CD4-positive, alpha-beta T cell treated with Interleukin-15 for 4 hours (primary cell): ENCODE measurements at places on chromosomes 6 and 20.

DNA sequence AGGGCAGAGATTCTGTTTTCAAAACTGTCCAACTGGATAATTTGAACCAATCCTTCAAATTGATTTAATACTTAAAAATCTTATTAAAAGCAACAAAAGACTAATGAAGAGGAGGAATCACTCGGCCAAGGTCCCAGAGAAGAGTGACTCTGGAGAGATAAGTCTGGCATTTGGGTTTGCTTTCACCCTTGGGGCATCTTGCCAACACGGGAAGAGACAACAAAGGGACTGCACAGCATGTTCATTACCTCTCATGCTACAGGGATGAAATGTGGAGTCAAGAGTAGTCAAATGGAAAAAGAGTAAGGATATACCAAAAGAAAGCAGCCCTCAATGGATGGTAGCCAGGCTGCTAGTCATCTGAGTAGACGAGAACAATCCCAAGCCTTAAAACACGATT lies 68.2 kb downstream of the KHDRBS2 start:
- no peak for DNase-seq

- no peak for DNase-seq
These were observed 280.9 kb downstream of the ZFAND3 start for GRCh38 chr6:38100380-38100779.

DNA sequence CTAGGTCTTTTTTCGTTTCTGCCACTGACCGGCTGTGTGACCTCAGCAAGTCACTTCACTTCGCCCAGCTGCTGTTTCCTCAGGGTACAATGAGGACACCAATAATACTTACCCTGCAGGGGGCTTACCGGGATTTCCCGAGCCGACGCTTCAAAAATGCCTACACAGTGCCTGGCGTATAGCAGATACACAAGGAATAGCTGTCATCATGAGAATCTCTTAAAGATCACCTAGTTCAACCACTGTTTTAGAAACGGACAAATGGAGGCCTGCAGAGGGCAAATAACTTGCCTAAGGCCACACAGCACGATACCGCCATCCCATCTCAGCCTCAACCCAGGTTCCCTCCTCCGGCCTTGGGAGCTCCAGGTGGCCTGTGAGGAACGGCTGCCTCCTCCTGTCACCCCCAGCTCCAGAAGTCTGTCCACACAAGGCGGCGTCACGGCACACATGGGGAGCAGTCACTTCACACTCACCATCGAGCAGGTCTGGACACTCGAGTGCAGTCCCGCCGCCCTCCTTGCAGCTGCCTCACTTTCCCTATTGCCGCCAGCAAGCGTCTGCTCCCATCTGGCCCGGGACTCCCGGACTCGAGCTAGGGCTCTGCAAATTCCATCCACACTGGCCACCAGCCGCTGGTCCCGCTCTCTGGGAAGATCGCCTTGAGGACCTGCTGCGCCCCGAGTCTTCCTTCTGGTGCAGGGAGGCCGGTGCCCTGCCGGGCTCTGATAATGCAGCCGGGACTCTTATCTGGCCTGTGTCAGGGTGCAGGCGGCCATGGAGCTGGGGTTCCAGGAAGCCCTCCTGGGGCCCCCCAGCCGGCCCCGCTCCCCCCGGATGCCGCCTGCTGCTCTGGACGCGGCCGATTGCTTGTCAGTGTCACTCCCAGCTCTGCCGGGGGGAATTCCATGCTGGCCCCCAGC lies at the start of gene RIPOR3:
Gene RIPOR3 (minus strand): TSS at position 893 of the 923 bp plus-strand sequence. CDS start 414 bp downstream, at position 479.
- no peak for DNase-seq

DNA sequence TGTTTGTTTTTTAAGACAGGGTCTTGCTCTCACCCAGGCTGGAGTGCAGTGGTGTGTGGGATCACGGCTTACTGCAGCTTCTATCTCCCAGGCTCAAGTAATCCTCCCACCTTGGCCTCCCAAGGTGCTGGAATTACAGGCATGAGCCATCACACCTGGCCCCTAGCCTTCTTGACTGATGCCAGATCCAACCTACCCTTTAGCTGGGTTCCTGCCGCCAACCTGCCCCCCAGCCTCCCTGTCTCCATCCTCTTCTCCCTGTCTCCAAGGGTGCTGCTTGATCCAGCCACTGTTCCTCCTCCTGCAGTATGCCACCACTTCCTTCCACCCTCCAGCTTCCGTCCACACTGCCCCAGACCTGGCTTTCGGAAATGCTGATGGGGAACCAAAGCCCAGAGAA lies 3.2 kb upstream of the C20orf144 start:
- DNase-seq: no peak

DNA sequence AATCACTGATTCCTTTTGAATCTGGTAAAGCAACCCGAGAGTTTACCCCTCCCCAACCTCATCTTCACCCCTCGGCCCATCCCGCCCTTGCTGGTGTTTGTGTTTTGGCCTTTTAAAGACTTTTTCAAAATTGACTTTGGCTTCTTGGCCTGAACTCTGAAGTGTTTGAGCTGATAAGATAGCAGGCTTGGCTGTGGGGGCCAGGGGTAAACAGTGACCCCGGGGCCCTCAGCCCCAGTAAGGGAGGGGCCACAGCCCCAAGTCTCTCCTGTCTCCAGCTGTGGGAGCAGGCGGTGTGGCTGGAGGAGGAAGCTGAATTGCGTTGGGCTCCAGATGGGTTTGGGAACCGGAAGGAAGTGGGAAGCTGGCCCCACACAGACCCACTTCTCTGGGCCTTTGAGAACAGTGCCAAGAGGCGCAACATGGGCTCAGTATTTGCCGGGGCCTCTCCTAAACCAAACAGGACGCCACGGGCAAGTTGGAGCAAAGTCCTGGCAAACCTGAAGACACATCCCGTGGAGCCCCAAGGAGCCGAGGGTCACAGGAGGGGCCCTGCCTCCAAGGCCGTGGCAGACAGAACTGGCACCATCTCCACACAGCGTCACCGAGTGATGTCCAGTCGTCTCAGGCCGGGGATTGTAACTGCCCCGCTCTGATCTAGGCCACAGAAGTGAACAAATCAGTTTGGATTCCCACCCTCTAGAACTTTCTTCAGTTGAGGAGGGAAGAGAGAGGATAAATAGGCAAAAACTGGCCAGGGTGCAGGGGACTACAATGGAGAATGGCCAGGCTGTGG lies 54.3 kb upstream of the PTPN1 start:
- DNase-seq: no peak

DNA sequence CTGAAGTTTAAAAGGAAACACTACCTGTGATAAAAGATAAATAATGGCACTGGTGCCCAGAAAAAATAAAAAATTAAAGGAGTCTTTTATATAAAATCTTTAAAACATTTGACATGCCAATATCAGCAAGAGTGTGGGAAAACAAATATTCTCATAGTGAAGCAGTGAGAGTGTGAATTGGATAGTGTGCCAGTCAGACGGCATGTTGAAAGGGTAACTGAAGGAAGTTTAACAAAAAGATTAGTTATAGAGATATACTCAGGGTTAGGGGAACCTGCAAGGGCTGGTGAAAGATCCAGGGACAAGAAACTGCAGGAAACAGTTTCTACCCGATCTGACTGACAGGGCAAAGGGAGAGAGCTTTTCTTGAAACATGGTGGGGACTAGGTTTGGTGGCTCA lies 22.2 kb upstream of the GMNN start:
- no peak for DNase-seq

DNA sequence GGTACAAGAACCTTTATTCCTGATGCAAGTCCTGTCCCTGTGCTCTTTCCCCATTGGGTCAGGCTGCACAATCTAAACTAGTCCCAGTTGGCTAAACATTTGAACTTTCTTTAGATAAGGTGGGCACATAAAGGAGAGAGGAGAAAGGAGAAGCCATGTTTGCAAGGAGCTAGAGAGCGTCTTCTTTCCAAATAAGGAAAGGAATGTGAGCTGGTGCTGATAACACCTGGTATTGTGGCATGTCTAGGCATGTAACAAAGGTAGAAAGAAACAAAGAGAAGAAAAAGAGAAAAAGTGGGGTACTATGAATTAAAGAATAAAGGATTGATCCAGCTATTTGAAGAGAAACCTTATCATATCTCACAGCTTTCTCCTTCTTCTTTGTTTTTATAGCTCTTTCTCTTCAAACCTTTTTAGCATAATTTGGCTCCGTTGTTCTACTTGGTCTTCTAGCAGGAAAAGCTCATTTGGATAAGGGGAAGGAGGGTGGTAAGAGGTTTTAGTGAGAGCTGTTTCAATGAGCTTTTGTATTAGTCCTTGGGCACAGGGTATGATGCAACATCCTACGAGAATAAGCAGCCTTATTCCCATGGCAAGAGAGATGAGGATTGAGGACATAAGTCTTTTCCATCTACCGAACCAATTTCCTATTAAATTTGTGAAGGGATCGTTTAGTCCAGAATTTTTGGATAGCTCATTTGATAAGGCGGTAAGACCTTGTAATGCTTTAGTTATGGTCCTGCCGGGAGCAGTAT lies 415.5 kb upstream of the MAN1A1 start:
- DNase-seq: no peak

DNA sequence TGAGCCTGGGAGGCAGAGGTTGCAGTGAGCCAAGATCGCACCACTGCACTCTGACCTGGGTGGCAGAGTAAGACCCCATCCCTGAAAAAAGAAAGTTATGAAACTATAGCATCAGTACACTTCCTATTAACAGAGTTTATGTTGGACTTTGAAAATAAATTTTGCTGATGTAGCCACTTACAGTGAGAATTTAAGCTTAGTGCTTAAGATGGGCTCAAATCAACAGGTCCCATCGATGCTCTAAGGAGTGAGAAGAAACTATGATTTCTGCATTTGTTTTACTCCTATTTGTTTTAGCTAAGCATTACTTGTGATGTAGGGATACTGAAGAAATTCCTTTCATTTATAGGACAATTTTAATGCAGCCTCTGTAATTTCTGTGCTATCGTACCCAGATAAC lies 93.3 kb upstream of the CLDN20 start:
- no peak for DNase-seq

- DNase-seq: no peak
These were observed 184.7 kb upstream of the RALGAPA2 start for GRCh38 chr20:20897145-20897544.

GRCh38 chr6:91097364-91097763 lies 510.5 kb upstream of the MAP3K7 start:
- no peak for DNase-seq

- no peak for DNase-seq
These were observed 322.8 kb upstream of the NT5E start for GRCh38 chr6:85127168-85127498.

DNA sequence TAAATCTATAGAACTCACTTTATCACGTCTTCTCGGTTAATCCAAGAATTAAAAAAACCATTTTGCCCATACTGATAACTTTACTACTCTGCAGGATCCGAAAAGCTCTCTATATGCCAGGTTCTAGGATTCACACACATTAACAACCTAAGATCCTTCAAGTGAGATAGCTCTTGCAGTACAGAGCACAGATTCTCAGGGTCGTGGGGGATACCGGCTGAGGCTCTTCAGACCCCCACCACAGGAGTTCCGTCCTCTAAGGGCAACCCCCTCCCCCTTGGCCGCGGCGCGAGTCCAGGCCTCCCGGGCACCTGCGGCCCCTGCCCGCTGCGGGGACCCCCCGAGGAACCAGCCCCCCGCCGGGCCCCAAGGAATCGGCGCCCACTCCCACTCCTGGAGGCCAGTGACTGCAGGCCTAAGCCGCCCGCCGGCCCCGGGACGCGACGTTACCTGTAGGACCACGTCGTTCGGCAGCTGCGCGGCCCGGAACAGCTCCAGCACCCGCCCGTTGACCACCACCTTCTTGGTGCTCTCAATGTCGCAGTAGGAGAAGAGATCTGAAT lies 892 bp downstream of the REPS1 start:
- DNase-seq: no peak

DNA sequence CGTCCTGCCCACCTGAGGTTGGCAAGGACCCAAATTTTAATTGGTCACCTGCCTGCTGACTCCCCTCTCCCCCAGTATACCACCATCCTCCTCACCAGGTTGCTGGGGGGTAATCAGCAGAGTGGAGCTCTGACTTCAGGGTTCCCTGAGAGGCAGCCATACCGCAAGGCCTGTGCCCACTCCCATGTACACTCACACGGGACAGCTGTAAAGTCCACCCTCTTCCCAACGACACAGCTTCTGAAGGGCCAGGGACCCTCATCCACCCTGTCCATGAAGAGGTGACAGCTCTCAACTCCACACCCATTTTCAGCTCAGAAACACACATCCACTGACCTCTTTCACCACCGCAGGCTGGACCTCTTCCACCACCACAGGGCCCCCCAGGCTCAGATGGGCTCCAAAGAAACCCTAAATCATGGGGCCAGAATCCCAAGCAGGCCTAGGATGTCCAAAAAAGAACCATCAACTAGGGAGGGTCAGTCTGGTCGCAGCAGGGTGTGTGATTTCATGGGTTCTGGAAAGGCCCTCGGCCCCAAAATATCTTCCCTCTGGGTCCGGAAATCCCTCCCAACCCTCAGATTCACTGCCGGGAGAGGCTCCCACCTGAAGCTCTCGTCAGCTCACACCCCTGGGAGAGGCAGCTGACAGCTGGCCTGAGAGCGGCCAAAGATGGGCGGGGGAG lies 30.0 kb downstream of the TFEB start:
- DNase-seq: no peak

DNA sequence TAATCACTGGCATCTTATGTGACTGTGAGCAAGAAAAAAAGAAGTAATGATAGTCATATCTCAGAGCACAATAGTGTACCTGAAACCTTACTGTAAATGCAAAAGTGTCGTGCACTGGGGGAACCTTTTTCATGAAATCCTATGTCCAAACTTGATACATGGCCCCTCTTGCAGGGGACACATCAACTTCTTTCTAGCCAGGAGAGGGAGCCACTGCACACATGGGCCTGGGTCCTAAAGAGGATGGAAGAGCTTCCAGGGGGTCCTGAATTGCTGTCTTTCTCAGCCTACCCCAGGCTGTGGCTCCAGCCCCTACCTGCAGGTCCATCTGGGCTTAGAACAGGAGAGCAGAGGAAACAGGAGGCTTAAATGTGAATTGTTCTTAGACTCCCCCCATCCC lies 165.7 kb downstream of the SOD2 start:
- DNase-seq: no peak

- no peak for DNase-seq
These were observed 803 bp downstream of the MICB start for GRCh38 chr6:31498748-31499147.

- no peak for DNase-seq
These were observed 69.5 kb upstream of the SULF2 start for GRCh38 chr20:47854687-47855212.

GRCh38 chr20:15241681-15242080 lies 904.3 kb upstream of the FLRT3 start:
- no peak for DNase-seq

DNA sequence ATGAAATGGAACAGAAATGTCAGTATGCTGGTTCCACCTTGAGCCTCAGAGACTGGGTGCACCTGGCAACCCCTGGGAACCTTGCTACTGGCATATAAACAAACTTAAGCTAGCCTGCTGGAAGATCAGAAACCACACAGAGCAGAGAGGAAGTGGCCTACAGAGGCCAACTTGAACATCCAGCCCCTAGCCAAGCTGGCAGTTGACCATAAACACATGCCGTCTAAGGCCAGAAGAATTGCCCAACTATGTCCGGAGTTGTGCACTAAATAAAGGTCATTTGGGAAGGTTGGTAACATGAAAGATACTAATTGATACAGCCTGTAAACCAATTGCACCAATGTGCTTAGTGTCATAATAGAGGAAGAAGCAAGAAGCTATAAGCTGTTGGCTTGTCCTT lies 266.6 kb upstream of the BTBD3 start:
- DNase-seq: no peak

GRCh38 chr20:33817411-33817810 lies 6.3 kb downstream of the CHMP4B start:
- DNase-seq: no peak
